MV-4-11 (cell line): ENCODE measurements at places on chromosomes 4 and X.
A peak's percentile ranks its signal among the peaks of the same experiment; 100 is the strongest.

DNA sequence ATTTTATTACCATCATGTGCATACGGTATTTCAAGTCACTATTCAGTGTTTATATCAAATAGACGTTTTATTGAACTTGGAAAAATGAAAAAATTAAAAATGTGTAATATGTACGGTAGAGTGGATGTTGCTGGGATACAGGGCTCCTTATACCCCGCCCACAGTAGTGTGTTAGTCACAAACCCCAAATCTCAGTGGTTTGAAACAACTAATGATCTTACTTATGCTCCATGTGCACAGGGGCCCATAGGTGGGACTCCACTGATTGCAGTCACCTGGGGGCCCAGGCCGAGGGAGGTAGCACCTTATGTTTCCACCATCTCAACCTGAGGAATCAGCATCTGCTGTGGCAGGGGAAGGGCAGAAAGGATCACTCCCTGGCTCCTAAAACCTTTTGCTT lies 18.1 kb downstream of the LSM6 start:
- no peak for DNase-seq

GRCh38 chr4:16530688-16531635 lies 304.7 kb upstream of the TAPT1 start:
- peak; percentile 30 for DNase-seq

- no peak for DNase-seq
Measured at GRCh38 chr4:169198167-169198566, 72.6 kb downstream of the SH3RF1 start.

DNA sequence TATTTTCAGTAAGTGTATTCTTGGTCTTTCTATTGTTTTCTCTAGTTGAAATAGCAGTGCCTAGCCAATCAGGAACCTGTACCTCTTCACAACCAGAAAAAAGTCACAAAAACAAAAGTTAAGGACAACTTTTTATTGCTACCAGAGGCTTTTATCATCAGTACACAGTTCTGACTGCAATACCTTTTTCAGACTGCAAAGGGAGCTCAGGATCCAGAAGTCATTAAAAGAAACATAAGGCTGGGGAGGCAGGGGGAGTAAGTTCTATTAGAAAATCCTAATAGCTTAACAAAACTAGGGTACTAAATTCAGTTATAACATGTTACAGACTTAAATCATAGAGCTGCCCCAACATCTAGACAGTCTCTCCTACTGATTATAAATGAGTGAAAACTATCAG lies 28.8 kb downstream of the CCNI start:
- peak; percentile 12 for DNase-seq

- no peak for DNase-seq
Measured at GRCh38 chr4:8560265-8561047, 19.7 kb upstream of the GPR78 start.

GRCh38 chr4:175536852-175537453 lies 275.1 kb downstream of the GPM6A start:
- peak; percentile 40 for DNase-seq

- DNase-seq: peak; percentile 60
Measured at GRCh38 chr4:113687067-113687718, 74.3 kb downstream of the CAMK2D start.

DNA sequence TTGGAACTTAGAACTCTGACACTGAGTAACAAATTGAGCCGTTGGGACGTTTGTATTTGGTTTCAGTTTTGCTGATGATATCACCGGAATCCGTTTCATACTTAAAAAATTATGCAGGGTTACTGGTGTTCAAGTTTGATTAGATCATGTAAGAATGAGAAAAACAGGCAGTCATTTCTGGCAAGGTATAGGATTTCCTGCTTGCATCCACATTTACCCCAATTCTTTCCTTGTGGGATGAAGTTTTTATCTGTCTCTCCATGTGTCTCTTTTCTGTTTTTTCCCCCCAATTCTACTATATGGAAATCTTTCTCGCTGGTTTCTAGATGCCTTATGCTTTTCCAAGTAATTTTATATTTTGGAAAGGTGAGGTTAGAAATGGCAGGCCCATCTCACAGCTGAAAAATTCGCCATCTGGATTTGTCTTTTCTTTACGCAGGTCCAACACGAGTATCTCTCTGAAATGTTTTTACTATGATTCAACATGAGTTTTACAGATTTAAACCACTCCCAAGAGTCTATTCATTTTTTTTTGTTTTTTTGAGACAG lies 197.9 kb downstream of the SHOX start:
- DNase-seq: no peak

DNA sequence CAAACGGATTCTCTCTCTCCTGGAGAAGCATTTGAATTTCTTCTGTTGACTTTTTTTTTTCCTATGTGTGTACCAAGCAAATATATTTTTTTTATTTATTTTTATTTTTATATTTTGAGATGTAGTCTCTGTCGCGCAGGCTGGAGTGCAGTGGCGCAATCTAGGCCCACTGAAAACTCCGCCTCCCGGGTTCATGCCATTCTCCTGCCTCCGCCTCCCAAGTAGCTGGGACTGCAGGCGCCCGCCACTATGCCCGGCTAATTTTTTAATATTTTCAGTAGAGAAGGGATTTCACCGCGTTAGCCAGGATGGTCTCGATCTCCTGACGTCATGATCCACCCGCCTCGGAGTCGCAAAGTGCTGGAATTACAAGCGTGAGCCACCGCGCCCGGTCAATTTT lies 549.5 kb upstream of the GNPDA2 start:
- DNase-seq: no peak

DNA sequence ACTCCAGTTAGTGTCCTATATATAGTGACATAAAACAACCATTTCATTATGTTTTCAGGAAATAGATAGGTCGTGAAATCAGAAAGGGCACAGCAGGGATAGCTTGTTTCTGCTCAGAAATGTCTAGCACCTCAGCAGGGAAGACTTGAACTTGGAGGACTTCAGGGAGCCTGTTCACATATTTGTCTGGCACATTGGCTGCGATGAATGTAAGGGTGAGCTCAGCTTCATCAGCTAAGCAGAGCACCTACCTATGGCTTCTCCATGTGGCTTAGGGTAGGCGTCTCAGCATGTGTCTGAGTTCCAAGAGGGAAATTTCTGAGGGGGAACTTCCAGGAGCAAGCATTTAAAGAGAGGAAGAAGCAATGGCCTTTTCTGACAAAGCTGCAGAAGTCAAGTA lies 126.2 kb downstream of the PCDH10 start:
- no peak for DNase-seq

DNA sequence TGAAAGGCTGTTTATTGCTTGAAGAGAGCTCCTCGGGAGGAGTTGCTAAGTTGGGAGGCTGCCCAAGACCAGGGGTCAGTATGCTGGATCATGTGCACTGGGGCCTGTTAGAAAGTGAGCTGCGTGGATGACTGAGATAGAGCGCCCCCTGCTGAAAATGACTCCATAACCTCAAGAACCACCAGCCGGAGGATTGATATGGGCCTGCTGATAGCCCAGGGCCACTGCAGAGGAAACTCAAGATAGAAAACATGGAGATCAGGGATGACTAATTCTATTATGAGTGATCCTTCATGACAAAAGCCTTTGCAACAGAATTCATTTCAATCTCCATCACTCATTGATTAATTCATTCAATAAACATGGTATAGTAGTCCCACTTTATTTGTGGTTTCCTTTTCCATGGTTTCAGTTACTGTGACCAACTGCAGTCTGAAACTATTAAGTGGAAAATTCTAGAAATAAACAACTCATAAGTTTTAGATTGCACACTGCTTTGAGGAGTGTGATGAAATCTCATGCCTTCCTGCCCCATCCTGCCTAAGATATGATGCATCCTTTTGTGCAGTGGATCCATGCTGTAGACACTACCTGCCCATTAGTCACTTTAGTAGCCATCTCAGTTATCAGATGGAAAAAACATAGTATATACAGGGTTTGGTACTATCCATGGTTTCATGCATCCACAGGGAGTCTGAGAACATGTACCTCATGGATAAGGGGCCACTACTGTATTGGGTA lies 126.7 kb upstream of the MBNL3 start:
- DNase-seq: peak; percentile 8

DNA sequence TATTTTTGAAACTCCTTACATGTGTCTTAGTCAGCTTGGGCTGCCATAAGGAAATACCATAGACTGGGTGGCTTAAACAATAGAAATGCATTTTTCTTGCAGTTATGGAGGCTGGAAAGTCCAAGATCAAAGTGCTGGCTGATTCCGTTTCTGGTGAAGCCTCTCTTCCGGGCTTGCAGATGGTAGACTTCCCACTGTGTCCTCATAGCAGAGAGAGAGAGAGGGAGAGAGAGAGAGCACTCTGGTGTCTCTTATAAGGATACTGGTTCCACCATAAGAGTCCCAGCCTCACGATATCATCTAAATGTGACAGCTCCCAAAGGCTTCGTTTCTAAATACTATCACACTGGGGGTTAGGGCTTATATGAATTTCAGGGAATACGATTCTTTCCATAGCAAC lies 39.7 kb downstream of the ENPEP start:
- no peak for DNase-seq

GRCh38 chr4:41146196-41146595 lies 68.1 kb downstream of the APBB2 start:
- no peak for DNase-seq

DNA sequence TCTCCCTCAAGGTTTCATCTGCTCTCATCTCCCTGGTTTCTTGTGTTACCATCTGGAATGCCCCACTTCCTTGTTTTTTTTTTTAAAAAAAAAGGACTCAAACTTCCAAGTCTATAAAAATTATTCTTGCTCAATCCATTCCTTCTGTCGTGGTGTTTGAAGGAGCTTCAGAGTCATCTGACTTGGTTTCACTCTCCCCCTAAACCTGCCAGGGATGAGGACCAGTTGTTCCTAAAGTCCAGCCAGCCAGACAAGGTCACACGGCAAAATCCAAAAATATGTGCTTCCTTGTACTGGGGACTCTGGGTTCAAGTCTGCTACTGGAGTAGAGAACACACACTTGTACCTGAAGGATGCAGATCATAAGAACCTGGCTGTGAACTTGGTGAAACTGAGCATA lies 84.5 kb upstream of the GPM6B start:
- DNase-seq: no peak

DNA sequence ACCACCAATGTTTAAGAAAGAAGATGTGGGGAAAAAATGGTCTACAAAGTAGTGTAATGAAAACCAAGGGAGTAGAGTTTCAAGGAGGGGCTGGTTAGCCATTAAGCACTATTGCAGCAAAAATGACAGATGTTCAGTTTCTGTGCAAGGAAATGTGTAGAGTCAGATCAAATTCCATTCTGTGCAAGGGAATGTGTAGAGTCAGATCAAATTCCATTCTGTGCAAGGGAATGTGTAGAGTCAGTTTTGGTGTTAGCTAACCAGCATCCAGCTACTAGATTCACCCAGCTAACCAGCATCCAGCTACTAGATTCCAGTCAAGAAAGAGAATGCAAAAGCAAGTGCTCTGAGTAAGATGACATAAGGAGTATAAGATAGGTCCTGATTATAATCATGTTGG lies 208.8 kb downstream of the COX18 start:
- no peak for DNase-seq

GRCh38 chr4:147689067-147689466 lies 5.1 kb upstream of the PRMT9 start:
- peak; percentile 78 for DNase-seq

DNA sequence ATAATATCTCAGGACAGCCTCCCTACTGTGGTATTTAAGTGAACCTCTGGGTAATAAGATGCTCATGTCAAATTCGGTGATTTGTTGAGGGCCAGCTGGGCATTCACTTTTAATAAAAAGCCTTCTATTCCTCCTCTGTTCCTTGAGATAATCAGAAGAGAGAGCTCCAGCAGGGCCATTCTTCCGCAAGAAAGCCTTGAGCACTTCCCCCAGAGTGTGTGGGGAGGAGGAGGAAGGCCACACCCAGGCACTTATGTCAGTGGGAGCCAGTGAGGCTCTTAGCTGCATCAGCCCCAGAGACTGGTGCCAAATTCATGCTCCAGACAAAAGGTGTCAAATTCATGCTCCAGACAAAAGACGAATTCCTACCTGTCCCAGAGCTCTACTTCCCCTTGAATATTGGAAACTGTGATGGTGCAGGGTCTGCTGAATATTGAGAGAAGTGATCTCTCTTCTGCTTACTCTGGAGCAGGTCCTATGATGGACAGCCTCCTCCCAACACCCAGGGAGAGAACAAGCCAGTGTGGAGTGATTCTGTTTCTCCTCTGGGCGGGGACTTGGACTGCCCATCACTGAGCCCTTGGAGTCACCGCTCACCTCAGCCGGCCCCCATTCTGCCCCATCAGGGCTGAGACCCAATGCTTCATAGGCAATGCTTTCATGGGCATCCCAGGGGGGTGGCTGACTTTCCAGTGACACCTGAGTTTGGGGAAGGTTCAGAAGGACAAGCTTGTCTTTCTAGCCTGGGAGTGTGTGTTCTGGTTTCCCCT lies 68.1 kb downstream of the FHDC1 start:
- DNase-seq: no peak

GRCh38 chr4:30723201-30723955 lies 3.2 kb downstream of the PCDH7 start:
- no peak for DNase-seq

DNA sequence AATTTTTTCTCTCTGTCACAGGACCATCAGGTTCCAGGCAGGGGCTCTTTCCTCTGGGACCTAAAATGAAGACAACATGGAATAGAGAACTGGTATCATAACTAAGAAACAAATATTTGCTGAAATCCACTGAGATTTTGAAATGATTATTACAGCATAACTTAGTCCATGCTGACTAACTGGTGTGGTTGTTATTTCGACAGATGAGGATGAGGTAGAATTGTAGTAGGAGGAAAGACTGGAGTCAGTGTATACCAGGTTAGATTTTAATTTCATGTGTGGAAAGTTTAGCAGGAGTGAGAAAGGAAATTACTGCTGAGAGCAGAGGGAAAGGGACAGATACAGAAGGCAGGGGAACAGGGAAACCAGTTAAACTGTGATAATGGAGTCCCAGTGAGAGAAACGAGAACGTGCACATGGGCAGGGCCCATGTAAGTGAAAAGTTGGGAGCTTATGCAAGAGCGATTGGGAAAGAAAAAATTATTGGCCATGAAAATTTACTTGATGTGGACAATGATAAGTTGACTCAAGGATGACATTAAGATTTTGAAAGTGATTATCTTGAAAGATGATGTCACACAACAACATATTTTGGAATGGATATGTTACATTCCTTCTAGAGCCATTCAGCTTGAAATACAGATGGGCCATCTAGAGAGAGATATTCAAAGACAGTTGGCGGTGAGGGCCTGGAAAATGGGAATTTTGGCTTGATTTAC lies 98.7 kb upstream of the DDIT4L start:
- no peak for DNase-seq

DNA sequence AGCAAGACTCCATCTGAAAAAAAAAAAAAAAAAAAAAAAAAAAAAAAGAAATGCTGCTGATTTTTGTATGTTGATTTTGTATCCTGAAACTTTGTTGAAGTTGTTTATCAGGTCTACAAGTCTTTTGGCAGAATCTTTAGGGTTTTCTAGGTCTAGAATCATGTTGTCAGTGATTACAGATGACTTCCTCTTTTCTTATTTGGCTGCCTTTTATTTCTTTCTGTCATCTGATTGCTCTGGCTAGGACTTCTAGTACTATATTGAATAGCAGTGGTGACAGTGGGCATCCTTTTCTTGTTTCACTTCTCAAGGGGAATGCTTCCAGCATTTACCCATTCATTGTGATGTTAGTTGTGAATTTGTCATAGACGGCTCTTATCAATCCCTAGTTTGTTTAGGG lies 334.4 kb downstream of the SPRY1 start:
- peak; percentile 14 for DNase-seq
